ENCODE measurements at places on chromosomes 1 and 21. TPM values are rescaled to one million over a fixed set of nuclear protein-coding genes. Genes with fewer than 3 reads are reported as not detected.

DNA sequence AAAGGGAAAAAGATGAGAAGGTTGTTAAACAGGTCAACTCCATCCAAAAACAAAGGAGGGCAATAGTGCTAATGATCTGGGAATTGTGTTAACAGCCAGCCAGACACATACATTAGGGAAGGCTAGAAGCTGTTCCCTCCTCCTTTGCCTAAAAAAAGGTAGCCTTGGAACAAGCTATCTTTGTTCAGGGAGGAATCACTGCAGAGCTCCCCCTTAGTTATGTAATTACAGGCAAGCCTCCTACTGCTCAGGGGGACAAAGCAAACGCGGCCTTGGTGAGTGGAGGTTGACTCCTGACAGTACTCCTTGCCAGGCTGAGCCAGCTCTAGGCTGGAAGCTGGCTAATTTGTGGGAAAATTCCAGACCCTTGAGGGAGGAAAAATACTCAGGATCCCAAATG lies 97.6 kb downstream of the VAV3 start:
- DNase-seq = no peak

NAV1 gene
- polyA plus RNA-seq = 1.1 TPM

- peak; percentile 51 for DNase-seq
These were observed 1.2 kb downstream of the MYBPH start for GRCh38 chr1:203174324-203174985.

DNA sequence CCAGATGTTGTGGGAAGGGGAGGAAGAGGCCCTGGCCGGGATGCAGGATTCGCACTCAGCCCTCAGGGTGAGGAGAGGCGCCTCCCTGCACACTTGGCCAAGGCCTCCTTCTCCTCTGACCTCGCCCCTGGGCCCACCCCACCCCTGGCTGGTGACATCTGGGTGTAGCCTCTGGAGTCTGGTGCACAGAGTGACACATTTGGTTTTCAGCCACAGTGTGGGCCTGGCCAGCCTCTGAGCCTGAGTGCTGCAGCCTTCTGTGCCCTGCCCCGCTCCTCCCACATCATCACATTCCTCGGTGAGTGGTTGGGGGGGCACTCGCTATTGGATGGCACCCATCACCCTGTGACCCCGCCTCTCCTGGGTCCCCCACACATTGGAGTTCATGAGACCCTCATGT lies 45.8 kb downstream of the PRDM16 start:
- no peak for DNase-seq

- no peak for DNase-seq
These were observed 43.5 kb upstream of the JAK1 start for GRCh38 chr1:65009724-65010420.

DNA sequence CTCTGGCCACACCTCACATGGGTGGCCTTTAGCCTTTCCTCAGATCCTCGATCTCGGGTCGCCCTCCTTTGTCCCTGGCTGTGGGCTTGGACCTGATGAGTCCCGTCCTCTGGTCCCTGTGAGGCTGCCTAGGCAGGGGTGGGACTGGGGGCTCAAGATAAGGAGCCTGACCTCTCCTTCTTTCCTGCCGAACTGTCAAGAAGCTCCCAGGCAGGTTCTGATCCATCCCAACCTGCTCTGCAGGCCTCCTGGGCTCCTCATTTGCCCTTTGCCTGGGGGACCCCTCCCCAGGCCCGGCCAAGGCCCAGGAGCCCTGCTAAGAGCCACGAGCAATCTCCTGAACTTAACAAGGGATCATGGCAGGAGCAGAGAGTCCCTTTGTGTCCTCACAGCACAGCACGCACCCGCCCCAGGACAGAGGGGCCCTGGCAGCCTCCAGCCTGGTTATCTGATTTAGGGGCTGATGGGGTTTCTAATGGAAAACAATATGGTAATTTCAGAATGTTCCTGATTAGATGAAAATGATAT lies 82.4 kb upstream of the POU3F1 start:
- DNase-seq = no peak

OLIG1 gene
- not detected for polyA plus RNA-seq

DNA sequence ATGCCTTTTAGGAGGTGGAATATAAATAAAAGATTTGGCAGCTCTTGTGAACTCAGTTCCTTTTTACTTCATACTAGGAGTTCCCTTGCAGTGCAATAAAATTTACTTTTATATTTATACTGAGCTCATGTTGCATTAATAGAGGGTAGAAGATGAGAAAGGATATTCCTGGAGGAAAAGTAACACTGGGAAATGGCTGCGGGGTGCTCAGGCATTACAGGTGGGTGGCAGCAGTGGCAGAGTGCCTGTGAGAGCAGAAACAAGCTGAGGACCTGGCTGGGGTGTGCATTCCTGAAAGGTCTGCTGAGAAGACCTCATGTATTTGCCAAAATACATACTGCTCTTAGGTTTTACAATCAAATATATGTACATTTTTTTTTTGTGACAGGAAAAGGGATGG lies 126.9 kb downstream of the COQ8A start:
- DNase-seq = no peak

VWA5B1 gene
- not detected for polyA plus RNA-seq

- DNase-seq = no peak
These were observed 22.2 kb upstream of the ZNF362 start for GRCh38 chr1:33234131-33234530.

GRCh38 chr1:230401763-230402294 lies 24.3 kb downstream of the PGBD5 start:
- no peak for DNase-seq

KCNJ15 gene
- polyA plus RNA-seq = 0.27 TPM

DNA sequence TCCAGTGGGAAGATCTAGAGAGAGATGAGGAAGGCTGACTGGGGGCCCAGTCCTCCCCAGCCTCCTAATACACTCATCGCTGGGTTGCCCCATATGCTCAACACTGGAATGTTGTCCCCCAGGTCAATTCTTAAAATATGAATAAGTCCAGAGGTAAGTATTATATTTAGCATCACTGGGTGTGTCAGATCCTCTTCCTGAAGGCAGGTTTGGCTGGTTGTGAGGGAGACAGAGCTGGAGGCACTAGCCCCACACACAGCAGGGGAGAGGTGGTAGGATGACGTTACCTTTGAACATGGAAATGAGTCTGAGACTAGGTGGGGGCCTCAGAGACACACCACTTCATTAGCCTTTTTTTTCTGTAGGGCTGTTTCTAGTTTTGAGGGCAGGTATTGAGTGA lies 42.6 kb downstream of the SLC44A3 start:
- no peak for DNase-seq

DNA sequence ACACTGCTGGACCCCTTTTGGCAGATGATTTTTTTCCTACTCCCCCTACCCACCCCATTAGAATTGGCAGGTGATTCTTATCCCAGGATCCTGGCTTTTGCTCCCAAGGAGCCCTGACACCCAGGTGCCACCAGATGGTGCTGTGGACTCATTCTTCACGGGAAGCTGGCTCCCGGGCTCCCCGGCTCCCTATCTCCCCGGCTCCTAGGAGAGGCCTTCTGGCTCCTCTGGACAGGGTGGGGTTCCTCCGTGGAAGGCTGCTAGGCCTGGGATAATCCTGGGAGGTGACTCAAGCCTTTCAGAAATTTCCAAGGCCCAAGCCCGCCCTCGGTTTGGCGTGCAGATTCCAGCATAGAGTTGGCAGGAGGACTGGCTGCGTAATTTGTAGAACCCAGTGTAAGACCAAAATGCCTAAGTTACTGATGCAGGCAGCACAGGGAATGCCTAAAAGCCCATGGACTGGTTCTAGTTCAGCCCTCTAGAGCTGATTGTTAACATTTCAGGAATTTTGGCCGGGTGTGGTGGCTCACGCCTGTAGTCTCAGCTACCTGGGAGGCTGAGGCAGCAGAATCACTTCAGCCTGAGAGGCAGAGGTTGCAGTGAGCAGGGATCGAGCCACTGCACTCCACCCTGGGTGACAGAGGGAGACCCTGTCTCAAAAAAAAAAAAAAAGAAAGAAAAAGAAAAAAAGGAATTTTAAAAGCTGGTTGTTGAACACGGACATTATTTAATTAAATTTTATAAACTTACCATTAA lies 6.8 kb upstream of the BSDC1 start:
- peak; percentile 89 for DNase-seq

DNA sequence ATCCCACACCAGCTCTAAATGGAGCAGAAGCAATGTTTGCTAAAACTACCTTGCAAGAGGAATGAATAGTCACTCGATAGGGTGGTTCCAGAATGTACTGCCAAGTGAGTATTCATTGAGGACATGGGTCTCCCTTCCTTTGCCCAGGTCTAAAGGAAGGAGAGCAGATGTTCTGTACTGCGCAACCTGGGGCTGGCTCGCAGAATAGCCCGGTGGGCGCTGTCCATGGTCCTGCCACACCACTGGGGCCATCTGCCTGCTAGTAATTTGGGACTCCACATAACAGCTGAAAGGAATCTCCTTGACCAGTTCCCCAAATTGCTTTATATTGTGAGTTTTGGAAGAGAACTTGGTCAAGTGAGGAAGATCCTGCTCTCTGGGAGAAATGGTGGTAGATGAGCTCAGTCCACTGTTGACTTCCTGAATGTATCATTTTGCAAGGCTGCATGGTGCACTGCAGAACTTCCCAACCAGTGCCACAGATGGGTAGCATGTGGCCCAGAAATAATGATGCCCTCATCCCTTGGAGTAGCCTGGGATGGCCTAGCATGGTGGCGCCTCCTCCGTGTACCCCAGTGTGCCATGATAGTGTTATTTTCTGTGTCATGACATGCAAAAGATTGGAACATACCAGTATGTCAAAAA lies 5.7 kb downstream of the SLC6A17 start:
- no peak for DNase-seq

ERG gene
- 11.2 TPM for polyA plus RNA-seq

- no peak for DNase-seq
These were observed at the start of gene FCRL5 for GRCh38 chr1:157551694-157552693. Gene FCRL5, minus strand, starts transcription at chr1:157552515. Its CDS starts 153 bp downstream, at chr1:157552362.

- no peak for DNase-seq
These were observed 15.7 kb upstream of the IFNAR2 start for GRCh38 chr21:33214056-33214455.

PALMD gene
- polyA plus RNA-seq = 4.6 TPM

DNA sequence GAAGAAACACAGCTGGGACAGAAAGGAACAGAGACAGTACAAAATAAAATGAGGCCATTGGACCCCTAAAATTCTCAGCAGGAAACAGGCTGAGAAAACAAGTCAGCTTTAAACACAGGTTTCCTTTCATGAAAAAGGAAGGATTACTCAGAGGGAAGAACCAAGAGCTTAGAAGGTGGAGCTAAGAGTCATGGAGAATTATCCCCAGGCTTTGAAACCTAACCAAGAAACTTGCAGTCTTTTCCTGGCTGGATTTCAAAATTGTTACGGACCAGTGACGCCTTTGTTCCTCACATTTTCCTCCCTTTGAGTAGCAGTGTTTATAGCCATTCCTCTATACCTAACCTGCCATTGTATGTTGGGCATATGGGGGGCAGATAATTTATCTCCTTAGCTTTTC lies 8.8 kb downstream of the HMGB4 start:
- no peak for DNase-seq

DNA sequence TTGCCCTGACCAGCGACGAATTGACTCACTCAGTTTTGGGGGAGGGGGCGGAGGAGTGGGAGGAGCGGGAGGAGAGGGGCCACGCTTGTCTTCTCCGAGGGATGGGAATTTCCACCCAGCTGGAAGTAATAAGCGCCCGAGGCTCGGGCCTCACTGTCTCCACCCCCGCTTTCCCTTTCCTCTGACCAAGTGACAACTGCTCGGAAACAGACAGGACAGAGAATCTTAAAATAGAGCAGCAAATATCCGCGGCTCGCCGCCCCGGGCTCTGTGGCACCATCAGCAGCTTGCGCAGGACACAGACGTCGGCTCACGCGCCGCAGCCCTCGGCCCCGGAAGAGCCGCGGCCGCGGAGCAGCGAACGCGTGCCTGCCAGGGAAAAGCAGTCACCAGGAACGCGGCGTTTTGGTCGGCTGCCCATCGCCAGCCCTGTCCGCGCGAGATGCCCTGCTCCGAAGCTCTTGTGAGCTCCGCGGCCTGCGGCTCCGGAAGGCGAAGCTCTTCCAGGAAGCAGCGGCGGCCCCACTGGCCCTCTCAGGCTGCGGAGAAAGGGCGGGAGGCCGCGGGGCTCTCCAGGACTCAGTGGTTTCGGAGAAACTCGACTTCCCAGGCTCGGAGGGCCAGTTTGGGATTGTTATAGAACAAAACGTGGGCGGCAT lies 10.7 kb upstream of the RGS16 start:
- DNase-seq = peak; percentile 89

GRCh38 chr1:89457046-89457445 lies 67.6 kb upstream of the LRRC8B start:
- DNase-seq = no peak

HSD3B2 gene
- 0.06 TPM for polyA plus RNA-seq

GRCh38 chr1:156344409-156344808 lies 6.1 kb downstream of the TSACC start:
- DNase-seq = no peak

DNA sequence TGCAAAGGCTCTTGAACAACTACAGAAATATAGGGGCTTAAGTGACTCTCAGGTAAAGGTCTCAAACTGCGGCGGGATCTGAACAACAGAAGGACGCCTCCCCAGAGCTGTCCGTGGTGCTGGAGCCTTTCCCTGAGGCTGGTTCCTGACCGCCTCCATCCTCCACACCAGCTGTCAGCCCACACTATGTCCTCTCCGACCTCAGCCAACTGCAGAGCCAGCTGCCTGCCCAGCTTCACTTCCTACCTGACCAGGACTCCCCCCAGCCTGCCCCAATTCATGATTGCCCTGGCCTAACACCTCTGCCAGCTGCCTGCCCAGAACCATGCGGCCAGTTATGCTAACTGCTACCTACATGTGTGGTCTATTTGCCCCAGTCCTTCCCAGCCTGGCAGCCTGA lies 63.6 kb upstream of the ZC3H12A start:
- peak; percentile 44 for DNase-seq

DCST1 gene
- polyA plus RNA-seq = not detected

AADACL4 gene
- not detected for polyA plus RNA-seq

GRCh38 chr1:222263791-222264190 lies 284.1 kb downstream of the HHIPL2 start:
- no peak for DNase-seq

- no peak for DNase-seq
These were observed 949.7 kb upstream of the TMPRSS15 start for GRCh38 chr21:19353256-19353655.

DNA sequence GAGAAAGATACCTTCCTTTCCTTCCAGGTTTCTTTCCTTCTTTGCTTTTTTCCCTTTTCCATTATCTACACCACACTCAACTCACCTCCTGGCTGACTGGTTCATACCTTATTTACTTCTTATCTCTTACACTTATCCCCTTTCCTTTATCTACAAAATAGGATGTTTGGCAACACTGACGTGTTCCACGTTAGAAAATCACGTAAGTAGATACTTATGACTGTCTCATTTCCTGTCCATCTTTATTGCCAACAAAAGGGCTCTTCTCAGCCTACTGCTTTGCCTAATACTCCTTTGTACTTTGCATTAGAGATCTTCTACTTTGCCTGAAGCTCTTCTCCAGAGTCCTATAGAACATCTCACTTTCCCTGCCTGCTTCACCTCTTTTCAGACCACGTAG lies 25.1 kb downstream of the SYNJ1 start:
- DNase-seq = no peak

RBM11 gene
- polyA plus RNA-seq = 3.2 TPM

GRCh38 chr1:59185163-59185860 lies 111.6 kb upstream of the FGGY start:
- no peak for DNase-seq

SLAMF7 gene
- 12.5 TPM for polyA plus RNA-seq

HRNR gene
- under 0.01 TPM for polyA plus RNA-seq

CXADR gene
- 0.29 TPM for polyA plus RNA-seq

Data from spleen (tissue), 13 donors.